ENCODE measurements at places on chromosomes 5 and 9.

DNA sequence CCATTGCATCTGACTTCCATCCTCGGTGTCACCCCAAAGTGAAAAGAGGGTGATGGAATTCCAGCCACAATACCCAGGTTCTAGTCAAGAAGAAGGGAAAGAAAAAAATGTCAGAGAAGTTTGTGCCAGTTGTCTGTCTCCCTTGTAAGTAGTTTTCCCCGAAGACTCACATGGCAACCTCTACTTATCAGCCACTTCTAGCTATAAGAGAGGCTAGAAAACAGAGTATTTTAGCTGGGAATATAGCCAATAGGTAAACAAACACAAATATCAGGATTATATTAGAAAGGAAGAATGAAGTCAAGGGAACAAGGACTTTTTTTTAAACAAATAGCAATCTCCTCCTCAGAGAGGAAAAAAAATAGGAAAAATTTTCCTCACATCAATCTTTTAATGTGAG, 12.2 kb upstream of the ISL1 start:
- no peak for DNase-seq

DNA sequence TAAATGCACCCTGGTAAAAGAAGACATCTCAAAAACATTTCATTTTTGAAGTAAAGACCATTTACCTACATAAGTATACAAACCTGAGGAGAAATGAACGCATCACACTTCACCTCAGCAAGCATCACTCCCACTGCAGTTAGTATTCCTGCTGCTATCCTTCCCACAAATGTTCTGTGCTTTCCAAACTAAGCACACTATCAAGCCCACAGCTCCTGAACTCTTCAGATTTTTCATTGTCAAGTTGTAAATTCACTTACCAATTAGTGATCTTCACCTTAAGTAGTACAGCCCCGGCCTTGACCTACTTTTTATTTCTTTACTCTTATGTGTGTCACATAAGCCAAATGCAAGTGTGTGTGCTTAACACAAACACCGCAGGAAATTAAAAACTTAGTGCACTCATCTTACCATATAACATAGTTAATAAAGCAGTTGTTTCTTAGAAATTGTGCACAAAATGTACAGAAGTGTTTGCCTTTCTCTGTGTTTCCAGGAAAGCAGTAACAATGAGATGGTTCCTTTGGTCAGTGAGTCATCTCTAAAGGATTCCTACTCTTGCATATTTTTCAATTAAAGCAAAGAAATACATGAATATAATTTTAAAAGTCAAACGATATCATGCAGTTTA, 169.4 kb downstream of the APBA1 start:
- no peak for DNase-seq

GRCh38 chr5:69011910-69012309, 81.9 kb upstream of the SLC30A5 start:
- DNase-seq = no peak

GRCh38 chr9:92642041-92642451, 27.9 kb downstream of the IPPK start:
- no peak for DNase-seq

DNA sequence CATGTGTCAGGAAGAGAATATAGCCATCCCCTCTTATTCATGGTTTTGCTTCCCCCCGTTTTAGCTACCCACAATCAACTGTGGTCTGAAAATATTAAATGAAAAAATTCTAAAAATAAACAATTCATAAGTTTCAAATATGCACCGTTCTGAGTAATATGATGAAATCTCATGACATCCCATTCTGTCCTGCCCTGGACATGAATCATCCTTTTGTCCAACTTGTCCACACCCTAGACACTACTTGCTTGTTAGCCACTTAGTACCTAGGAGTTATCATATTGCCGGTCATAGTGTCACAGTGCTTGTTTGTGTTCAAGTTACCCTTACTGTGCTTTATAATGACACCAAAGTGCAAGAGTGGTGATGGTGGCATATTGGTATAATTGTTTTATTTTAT, 113.5 kb downstream of the CAAP1 start:
- DNase-seq = no peak

- DNase-seq = no peak
Observed at GRCh38 chr5:6829150-6829784, 116.0 kb downstream of the TENT4A start.

- no peak for DNase-seq
Observed at GRCh38 chr9:88773627-88774244, 217.5 kb upstream of the S1PR3 start.

DNA sequence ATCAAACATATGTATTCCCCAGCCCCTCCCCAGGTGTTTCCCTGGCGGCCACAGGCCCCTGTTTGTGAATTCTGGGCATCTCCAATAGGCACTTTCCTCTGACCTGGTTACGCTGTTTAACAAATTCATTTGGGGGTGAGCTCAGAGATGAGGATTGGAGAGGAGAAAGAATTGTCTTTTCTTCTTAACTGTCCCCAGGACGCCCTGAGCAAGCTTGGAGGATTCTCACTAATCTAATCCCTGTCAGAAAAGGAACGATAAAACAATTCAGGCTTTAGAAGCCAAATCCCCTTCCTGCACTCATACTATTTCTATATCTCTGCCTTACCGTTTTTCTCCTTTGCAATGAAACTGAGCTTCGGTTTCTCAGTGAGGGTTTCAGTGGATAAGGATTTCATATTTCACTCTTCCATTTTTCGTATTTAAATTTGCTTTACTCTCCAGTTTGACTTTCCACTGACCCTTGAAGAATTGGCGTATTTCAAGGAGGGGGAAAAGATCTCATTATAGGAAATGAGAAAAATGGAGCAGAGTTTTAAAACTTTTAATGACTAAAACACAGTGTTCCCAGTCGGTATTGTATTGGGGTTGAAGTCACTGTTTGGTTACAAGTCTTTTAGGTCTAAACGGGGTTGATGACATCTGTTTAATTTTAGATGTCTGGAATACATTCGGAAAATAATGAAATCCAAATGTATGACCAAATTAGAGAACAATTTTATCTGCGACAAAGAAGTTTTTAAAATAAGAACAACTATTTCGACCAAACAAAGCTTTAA, 180.1 kb downstream of the MACROH2A1 start:
- DNase-seq = no peak

DNA sequence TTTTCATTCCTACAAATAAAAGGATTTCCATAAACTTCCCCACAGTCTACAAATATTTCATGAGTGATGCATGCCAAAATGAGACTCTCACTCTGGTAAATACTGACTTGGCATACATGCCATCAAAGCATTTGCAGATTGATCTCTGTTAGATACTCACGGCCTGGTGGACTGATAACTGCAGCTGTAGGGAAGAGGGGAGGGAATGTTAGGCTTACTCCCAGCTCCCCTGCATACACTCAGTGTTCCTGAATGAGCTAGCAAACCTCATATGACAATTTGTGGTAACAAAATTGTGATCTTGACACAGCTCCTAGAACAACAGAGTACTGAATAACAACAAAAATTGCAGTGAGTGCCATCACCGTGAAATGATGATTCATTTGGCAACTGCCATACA, 435.3 kb downstream of the NR2F1-AS1 start:
- DNase-seq = no peak

GRCh38 chr9:79617395-79617794, 45.6 kb downstream of the TLE4 start:
- DNase-seq = peak; percentile 7

GRCh38 chr5:130965920-130966319, 199.1 kb downstream of the HINT1 start:
- no peak for DNase-seq

DNA sequence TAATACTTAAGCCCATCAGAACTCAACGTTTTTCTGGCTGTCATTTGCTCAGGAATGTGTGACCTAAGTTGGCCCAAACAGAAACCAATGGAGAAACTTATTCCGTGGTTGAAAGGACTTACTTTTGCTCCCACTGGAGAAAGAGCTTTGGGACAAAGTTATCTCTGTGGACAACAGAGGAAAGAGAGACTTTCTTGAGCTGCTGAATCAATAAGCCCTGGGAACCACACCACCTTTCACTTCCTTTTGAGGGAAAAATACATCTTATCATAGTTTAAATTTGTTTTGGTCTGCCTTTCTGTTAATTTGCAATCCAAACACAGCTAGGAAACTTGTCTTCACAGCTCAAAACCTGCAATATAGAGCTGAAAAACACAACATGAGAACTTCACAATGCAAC, 62.8 kb upstream of the VCAN start:
- DNase-seq = no peak

GRCh38 chr5:52751137-52751536, 36.6 kb upstream of the ITGA1 start:
- no peak for DNase-seq

GRCh38 chr9:115211413-115212124, 93.6 kb upstream of the TNC start:
- DNase-seq = no peak

DNA sequence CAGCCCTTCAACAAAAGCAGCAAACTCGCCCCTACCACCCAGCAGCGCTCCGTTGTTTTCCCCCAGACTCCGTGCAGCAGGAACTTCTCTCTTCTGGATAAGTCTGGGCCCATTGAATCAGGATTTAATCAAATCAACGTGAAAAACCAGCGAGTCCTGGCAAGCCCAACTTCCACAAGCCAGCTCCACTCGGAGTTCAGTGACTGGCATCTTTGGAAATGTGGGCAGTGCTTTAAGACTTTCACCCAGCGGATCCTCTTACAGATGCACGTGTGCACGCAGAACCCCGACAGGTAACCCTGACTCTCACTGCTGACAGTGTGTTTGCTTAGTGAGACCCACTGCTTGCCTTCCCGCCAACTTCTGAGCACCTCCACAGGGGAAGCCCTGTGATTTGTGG, 81.8 kb downstream of the PRDM6 start:
- no peak for DNase-seq

DNA sequence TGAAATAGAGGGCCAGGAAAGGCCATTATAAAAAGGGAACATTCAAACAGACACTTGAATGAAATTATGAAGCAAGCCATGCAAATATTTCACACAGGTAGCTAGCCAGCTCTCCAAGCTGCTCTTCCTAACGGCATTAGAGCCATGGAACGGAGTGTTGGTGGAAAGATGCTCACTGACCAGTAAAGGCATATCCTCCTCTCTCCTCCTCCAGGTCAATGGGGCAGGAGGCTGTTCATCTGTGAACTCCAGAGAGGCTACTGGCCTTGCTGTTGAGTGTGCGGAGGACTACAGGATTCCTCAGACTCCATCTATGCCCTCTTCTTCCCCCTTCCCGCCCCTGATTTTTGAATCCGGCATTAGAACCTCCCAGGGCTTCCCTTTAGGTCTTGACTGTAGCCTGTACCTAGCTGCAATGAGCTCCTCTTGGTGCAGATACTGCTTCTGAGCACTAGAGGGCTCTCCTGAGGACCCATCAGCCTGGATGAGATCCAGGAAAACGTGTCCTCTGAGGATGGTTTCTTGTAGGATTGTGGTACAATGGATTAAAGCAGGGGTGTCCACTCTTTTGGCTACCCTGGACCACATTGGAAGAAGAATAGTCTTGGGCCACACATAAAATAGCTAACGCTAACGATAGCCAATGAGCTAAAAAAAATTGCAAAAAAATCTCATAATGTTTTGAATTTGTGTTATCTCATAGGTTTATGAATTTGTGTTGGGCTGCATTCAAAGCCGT, 162.2 kb downstream of the SREK1 start:
- DNase-seq = peak; percentile 69

DNA sequence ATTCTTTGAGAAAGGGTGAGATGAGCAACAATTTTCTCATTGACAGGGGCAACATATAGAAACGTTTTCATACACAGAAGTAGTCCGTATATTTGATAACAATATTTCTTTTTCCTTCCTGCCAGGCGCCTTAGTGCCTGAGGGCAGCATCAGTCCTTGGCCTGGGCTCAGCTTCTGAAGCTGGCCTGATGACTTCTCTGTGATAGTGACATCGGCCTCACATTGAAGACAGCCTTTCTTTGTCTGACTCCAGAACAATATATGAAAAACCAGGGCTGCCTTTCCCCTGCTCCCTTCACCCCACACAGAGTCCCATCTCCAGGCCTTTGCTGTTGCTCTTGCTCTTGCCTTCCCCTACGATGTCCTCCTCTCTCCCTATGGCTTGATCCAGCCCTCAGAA, 24.1 kb upstream of the TCOF1 start:
- DNase-seq = no peak

- DNase-seq = no peak
Observed at GRCh38 chr9:114631166-114631565, 20.1 kb downstream of the TMEM268 start.

GRCh38 chr9:83061036-83061435, 1.9 kb downstream of the RASEF start:
- DNase-seq = no peak

DNA sequence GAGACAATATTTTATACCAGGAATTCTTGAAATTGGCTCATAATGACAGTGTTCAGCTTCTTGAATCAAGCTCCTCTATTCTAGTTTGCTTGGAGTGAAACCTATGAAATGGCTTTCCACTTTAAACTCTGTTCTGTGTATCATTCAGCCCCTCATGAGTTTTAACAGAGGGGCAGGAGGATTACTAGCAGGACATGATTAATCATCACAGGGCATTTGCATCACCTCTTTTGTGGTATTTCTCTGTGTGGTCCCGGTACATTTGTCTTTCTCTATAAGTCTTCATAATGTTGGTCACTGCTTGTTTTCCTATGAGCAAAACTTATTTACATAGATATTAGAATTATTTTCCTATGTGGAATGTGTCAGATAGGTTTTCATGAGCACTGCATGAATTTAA, 21.2 kb downstream of the CAST start:
- DNase-seq = no peak

DNA sequence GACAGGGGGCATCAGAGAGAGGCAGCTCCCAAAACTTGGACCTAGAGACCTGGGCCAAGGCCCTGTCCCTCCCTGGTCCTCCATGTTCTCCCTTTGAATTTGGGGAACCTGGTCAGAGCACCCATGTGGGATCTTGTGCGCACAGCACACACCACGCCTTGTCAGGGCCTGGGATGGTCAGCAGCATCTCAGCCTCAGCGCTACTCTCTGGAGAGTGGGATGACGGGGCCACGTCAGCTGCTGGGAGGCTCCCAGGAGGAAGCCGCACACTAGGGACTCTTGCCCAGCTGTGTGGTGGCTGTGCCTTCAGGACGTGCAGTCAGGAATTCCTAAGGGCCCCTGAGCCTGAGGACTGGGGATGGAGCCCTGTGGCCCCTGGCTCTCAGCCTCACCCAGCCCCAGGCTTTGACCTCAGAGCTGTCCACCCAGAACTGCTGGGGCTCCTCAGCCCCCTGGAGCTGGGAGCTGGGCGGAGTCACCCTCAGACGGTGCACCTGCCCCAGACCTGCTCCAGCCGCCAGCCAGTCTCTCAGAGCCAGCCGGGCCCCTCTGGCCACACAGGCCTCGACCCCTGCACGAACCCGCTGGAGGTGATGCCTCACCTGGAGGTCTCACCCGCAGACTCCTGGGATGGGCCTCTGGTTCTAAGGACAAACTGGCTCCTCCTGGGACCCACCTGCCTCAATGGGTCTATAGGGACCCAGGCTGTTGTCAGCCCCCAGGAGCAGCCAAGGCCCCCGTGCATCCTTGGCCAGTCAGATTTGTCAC, 38.3 kb upstream of the EGFL7 start:
- DNase-seq = no peak

GRCh38 chr5:74070766-74071165, 444.8 kb downstream of the ARHGEF28 start:
- no peak for DNase-seq

GRCh38 chr5:159609359-159609758, 279.1 kb upstream of the IL12B start:
- DNase-seq = no peak

Data from HuH-7 (cell line).